8988T (cell line): ENCODE measurements at places on chromosomes 2 and 18.

- DNase-seq, result no peak
Observed at GRCh38 chr18:62938487-62938886, 223.1 kb downstream of the PHLPP1 start.

- DNase-seq, result no peak
Observed at GRCh38 chr2:50547521-50547920, 484.4 kb downstream of the NRXN1 start.

GRCh38 chr2:3302751-3303582 lies 74.7 kb downstream of the EIPR1 start:
- DNase-seq, result no peak

- DNase-seq, result no peak
Observed at GRCh38 chr18:69870736-69871135, 76.9 kb downstream of the CD226 start.
